NCI-H1417 treated with DMSO at 0.1 percent for 48 hours (cell line): ENCODE measurements at places on chromosomes 3 and 15.

GRCh38 chr3:87229113-87229512 is 2.0 kb downstream of the CHMP2B start:
- no peak for DNase-seq

GRCh38 chr15:93196135-93196670 is 107.2 kb upstream of the RGMA start:
- DNase-seq, result no peak

DNA sequence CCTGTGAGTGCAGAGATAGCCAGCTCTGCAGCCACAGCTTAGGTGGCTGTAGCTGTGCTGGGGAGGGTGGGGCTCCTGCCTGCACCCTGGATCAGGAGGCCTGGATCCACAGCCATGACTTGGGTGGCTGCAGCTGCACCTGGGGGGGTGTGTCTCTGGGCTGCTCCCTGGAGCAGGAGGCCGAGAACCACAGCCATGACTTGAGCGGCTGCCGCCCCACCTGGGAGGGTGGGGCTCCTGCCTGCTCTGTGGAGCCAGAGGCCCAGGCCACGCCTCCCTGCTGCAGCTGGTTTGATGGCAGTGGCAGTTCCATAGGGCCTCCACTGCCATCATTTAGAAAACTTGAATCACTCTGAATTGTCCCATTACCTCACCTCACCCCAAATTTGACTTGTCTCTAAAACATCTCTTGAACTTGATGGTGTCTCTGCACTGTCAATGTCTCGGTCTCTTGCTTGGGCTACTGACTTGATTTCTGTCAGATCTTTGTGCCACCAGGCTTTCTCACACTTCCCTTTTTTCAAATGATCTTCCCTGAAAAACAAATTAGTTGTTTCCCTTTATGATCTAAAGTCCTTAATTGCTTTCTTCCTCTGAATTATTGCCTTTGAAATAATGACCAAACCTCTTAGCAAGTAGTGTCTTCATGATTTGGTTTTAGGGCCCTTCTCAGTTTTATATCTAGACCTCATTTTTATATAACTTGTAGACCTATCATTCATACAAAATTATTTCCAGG is 313.2 kb upstream of the MME start:
- no peak for DNase-seq

DNA sequence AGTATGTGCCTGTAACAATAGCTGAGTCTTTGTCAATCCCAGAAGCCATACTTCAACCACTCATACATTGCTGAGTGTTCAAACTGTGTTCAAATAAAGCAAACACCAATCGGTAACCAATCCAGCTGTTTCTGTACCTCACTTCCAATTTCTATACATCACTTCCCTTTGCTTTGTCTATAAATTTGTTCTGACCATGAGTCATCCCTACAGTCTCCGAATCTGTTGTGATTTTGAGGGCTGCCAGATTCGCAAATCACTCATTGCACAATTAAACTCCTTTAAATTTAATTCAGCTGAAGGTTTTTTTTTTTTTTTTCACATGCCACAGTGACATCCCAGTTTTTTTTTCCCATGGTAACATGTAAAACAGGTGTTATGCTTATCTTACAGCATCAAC is 870.3 kb downstream of the NAALADL2 start:
- no peak for DNase-seq

GRCh38 chr15:64527263-64527984 is 67.0 kb downstream of the ZNF609 start:
- DNase-seq, result no peak

- DNase-seq, result no peak
These were observed 229.8 kb downstream of the NFKBIZ start for GRCh38 chr3:102078854-102079808.

DNA sequence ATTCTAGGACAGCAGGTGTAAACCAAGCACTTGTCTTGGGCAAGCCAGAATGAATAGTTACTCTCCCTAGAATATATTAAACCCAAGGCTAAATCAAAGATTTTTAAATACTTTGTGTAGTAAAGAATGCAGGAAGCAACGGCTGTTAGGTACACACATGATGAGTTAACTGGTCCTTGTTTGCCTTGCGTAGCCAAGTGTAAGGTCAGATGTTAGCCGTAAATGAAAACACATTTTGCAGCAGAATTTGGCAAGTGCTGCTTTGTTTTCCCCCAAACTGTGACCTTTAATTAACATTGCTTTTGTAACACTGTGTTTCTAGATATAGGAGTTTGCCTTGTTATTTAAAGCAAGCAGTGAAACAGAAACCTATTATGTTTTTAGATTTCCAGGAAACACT is 368.7 kb downstream of the IL5RA start:
- DNase-seq, result no peak

- no peak for DNase-seq
These were observed 26.5 kb upstream of the UTS2B start for GRCh38 chr3:191356631-191357439.

DNA sequence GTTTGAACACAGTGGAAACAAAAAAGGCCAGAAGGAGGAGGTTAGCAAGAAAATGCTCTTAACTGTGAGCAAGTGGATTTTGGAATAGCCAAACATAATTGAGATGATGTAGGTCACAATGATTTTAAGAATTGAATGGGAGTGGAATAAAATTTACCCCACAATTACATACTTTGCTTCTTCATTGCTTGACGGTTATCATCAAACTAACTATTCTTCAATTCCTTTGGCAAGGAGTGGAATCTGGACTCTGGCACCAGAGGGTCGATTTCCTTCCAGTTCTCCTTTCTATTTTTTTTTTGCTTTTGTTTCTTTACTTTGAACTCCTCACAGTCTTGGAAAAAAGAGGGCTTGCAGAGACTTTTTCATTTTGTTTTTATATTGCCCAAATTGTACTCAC is 634.5 kb upstream of the TGFBR2 start:
- DNase-seq, result no peak

DNA sequence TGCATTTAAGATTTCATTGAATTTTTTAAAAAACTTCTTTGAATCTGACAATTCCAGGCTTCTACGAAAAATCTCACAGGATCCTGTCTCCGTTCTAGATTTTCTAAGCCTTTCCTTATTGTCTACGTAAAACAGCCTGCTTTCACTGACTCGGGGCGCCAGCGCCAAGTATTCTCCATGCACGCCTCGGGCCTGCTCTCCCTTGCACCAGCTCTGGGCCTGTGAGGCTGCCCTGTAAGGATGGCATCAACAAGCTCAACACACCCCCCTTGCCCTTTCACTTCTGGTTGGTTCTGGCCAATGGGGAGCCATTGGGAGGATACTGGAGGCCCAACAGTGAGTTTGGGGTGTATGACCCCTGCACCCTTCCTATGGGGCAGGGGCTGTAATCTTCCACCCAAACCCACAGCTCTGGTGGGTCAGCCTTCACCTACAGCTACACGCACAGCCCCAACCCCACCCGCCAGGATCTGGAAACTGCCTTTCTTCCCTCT is 47.8 kb downstream of the SLC41A3 start:
- no peak for DNase-seq

GRCh38 chr3:64264501-64265109 is 39.3 kb upstream of the PRICKLE2 start:
- no peak for DNase-seq

DNA sequence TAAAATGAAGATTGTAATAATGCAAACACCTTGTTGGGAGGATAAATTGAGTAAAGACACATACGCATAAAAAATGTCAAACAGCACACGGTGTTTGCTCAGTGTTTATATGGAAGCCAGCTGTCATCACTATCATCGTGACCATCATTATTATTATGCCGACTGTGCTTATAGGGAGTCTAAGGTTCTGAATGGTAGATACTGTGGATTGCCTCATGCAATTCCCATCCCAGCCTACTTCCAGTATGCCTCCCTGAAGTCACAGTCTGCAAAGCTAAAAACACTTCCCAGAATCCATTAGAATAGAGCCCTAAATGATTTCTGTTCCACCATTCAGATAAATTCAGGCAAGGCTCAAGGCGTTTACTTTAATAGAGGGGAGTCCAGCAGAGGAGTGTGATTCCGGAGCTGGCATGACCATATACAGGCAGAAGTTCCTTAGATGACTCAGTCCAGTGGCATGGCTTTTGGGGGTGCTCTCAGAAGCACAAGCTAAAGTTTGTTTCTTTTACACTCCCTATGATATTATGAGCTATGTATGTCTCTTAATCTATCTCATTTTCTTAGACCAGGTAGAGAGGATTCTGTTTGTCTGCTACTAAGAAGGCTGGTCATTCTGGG is 148.7 kb downstream of the MEX3B start:
- DNase-seq, result no peak

DNA sequence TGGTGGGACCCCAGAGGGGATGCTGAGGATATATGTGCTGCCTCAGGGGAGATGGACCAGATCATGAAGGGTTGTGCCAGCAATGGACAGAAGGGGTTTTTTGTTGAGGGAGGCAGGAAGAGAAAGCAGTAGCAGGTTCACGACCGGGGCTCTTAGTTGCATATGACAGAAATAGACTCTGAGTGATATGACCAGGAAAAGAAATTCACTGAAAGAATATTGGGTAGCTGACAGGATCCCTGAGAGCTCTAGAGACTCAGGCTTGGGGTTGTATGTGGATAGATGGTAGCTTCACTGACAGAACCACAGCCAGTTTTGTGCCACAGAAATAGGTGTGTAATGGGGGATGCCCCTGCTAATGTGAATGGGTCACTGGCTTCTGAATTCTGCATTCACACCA is 241.6 kb downstream of the ZNF621 start:
- DNase-seq, result no peak

DNA sequence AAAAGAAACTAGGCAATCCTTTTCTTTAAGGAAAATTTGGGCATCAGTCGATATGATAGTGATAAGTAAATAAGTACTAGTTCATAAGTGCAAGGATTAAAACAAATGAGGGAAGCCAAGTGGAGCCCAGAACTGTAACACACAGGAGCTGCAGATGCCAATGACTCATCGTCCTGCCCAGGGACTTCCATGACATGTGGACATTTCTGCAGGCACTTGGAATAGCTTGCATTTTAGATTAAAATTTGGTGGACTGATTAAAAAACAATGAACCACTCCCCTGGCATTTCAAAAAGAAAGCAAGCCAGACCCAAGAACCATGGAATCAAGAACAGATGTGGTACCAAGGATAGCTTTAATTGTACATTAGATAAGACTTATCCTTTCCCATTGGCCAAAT is 2.9 kb downstream of the SAMD7 start:
- DNase-seq, result no peak

- no peak for DNase-seq
These were observed 71.5 kb upstream of the LPP start for GRCh38 chr3:188082450-188082849.

- no peak for DNase-seq
These were observed 125.5 kb downstream of the GREM1 start for GRCh38 chr15:32843219-32843815.

- DNase-seq, result no peak
These were observed 307.8 kb upstream of the STT3B start for GRCh38 chr3:31224936-31225335.

DNA sequence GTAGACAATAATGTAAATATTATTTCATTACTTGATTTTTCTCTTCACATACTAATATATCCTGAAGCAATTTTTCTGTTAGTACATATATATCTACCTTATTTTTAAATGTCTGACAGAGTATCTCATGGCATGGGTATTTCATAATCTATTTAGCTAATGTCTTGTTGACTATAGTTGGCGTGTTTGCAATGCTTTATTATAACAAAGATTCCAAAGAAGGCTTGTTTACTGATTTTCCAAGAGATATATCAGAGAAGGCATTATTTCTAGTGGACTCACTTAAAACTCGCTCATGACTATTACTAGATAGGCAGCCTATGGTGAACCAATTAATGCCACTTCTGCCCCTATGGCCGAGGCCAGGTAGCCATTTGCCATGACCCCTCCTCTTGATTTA is 152.4 kb upstream of the RORA start:
- DNase-seq, result no peak

DNA sequence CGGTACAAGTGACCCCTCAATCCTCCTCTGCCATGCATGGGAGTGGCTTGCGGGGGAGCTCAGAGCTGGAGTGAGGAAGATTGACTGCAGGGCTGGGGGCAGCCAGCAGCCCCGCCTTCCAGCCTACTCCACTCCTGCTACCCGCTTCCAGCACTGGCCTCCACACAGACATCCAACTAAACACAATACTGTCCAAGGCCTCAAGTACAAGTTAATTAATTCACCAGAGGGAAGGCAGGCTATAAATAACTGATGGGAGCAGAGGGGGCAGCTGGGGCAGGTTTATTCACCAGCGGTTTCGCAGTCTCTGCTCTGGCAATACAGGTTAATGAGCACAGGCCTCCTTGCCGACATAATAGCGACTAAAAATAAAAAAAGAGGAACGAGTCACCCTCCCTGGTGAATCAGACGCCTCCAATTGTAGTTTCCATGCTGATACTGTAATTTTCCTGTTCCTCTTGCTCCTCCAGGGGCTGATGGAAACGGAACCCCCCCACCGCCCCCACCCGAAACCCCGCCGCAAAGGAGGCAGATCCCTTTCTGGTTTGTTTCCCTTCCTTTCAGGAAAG is 166.4 kb upstream of the TLE3 start:
- peak; percentile 90 for DNase-seq

GRCh38 chr3:22899441-22899840 is 303.7 kb upstream of the UBE2E2 start:
- no peak for DNase-seq

DNA sequence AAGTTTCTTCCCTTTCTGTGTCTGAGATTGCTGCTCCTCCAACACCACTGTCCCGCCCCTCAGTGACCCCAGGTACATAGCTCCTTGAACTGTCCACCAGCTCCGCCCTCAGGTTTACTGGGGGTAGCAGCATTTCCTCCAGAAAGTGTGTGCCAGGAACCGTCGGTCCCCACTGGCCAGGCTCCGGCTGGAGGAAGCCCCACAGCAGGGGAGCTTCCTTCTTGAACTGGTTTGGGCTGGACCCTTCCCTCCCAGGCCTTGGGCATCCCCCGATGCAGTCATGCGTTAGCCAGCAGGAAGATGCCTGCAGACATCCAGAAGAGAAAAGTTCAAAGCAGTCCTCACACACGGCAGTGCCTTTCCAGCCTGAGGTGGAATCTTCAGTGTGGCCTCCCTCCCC is 19.7 kb downstream of the PAK6 start:
- DNase-seq, result no peak

GRCh38 chr15:44712346-44713005 is 1.2 kb downstream of the B2M start:
- DNase-seq, result no peak

DNA sequence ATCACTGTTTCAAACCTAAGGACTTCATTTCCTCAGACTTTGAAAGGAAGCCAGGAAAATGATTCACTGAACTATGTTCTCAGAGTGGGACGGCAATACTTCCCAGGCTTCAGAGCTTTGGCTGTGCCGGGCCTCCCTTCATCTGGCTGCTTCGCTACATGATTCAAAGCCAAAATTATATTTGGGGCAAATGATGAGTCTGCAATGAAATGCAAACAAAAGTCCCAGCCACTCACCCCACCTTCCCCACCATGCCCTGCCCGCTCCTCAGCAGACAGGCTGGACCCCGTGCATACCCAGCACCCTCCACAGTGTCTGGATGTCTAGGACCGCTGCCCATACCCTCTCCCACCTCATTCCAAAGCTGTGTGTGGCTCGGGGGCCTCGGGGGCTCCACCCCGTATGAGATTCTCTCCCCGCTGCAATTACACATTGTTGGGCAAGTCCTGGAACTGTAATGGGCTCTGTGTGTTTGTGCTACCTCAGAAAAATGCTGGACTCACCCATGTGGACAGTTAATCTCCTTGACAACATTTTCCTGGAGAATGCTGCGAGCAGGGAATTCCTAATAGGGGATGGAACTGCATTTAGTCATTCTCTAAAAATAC is 32.2 kb downstream of the ATP10A start:
- DNase-seq, result no peak
